ENCODE measurements at places on chromosomes 6 and 20.
A peak's percentile ranks its signal among the peaks of the same experiment; 100 is the strongest.

GRCh38 chr6:35500782-35501181 is 3.9 kb upstream of the TEAD3 start:
- DNase-seq, result peak; percentile 75

GRCh38 chr6:127464881-127465459 is 5.8 kb upstream of the KIAA0408 start:
- peak; percentile 79 for DNase-seq

GRCh38 chr6:31165986-31166385 is 4.5 kb downstream of the POU5F1 start:
- no peak for DNase-seq

DNA sequence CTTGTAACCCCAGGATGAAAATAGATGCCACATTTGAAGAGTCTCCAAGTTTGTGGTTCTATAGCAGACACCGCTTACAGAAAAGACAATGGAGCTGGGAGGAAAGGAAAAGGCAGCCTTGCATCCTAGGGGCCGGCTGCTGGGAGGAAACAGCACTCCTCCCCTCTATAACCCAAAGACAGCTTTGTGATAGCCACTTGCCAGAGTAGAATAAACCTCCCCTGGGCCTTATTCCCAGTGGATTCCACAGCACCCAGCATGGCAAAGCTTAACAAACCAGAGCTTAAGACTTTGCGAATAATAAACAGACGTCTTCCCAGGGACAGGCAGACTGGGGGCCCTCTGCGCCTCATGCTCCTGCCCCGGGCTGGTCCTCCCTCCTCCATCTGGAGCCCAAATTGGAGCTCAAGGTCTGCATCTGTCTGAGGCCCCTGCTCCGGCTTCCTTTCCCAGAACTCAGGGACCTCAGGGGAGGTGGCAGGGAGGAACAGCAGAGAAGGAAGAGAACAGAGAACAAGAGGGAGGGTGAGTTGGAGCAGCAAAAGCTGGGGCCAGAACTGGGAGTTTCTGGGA is 8.8 kb upstream of the TAF8 start:
- no peak for DNase-seq

DNA sequence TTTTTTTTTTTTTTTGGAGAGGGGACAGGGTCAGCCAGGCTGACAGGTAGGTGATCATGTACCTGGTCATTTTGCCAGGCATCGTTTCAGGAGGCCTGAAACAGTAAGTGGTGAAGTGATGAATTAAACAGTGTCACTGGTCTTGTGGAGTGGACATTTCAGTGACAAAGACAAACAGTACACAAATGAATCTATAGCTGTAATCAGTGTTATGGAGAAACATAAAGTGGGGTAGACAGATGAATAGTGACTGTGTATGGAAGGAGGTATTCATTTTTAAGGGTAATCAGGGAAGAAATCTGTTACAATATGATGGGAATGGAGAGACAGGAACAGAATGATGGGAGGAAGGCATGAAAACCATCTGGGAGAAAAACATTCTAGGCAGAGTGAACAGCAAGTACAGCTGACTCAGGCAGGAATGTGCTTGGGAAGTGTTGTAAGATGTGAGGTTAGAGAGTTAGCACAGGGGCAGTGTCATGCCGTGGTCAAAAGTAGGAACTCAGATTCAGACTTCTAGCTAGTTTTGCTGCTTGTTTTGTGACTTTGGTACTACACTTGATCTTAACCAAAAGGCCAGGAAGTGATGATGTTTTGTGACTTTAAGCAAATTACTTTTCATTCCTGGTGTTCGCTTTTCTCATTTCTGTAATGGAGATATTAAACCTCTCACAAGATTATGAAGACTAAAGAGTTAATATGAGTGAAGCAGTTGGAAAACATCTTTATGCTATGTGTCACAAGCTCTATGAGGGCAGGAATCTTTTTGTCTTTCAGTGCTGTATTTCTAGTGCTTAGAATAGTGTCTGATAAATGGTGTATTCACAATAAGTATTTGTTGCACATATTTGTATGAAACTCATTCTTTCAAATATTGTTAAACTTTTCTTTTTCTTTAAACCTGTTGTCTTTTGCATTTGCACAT is 43.4 kb downstream of the QKI start:
- peak; percentile 71 for DNase-seq

DNA sequence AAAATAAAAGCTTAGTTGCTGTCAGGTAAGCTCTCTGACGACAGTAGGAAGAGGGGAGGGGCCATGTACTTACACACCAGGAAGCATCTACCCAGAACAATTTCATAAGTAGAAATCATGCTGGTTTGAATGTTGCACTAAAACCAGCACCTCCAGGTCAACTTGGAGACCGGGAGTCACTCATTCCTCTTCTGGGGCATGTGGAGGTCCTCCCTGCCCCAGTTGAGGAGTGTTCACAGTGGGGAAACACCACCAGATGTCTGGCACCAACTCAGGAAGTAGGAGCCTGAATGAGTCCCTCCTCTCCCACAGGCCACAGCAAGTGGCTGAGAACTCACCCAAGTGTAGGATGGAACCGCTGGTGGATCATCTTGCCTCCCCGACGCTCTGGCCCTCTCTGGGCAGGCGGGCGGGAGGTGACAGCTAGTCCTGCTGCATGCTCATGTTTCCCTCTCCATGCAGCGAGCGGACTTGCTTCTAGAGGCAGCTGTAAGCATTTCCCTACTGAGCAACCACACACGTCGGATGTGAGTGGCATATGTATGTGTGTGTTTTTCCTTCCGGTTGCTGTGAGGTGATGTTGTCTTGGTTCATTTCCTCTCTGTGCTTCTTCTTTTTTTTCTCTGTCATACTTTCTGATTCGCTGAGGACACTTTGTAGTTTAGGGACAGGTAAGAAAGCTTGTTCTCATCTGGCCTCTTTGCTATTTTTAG is 149.5 kb upstream of the NEDD9 start:
- no peak for DNase-seq

DNA sequence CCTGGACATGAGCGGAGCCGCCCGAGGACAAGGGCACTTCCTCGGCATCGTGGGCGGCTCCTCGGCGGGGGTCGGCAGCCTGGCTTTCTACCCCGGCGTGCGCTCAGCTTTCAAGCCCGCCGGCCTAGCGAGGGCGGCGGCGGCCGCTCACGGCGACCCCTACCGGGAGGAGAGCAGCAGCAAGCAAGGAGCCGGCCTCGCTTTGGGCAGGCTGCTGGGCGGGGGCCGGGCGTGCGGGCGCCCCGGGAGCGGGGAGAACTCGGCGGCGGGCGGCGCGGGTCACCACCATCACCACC is 6.7 kb downstream of the PRDM13 start:
- peak; percentile 83 for DNase-seq

DNA sequence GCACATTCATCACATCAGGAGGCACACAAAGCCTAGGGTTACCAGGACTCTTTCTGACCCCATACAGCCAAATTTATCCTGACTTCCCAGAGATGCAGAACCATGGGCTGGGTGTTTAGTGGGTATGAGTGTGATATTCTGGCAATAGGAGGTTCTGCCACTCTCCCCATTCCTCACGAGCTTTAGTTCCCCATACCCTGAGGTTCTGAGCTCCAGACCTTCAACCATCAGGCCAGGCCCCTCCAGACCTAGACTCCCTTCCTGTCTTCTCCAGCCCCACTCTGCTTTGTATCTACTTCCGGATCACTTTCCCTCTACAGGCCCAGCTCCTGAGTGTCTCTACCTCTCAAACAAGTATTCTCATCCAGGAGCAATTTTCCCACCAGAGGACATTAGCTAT is 4.4 kb downstream of the HLA-F start:
- DNase-seq, result no peak
